ENCODE measurements at places on chromosomes 13 and 19.

DNA sequence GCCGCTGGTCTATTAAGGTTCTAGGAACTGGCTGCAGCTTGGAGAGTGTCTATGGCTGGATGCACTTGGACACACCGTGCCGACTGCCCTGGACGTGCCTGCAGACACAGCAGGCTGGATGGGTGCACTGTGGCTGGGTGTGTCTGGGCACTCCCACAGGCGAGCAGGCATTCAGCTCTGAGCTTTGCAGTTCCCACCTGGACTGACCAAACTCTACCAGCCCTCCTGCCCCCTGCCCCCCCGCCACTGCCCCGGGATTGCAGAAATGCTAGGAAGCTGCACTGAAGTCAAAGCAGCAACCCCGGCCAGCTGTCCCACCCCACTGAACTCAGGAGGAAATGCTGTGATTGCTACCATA, 7.0 kb upstream of the LRP3 start:
- DNase-seq: no peak

DNA sequence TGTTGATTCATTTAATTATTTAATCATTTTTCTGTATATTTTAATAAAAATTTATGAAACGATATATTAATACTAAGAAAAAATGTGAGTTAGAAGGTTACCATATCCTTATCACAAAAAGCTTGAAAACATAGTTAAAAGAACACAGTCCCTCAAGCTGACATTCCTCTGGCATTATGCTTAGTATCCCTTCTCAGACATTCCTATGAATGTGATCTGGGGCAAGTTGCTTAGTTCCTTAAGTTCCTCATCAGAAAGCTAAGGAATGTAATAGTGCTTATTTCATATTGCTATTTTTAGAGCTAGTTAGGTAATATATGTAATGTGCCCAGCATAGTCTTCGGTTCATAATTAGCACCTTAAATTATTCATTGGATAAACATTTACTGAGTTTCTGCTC, 122.8 kb downstream of the MTUS2 start:
- DNase-seq: no peak

- DNase-seq: no peak
Measured at GRCh38 chr19:17286263-17286662, 4.6 kb downstream of the ANKLE1 start.

DNA sequence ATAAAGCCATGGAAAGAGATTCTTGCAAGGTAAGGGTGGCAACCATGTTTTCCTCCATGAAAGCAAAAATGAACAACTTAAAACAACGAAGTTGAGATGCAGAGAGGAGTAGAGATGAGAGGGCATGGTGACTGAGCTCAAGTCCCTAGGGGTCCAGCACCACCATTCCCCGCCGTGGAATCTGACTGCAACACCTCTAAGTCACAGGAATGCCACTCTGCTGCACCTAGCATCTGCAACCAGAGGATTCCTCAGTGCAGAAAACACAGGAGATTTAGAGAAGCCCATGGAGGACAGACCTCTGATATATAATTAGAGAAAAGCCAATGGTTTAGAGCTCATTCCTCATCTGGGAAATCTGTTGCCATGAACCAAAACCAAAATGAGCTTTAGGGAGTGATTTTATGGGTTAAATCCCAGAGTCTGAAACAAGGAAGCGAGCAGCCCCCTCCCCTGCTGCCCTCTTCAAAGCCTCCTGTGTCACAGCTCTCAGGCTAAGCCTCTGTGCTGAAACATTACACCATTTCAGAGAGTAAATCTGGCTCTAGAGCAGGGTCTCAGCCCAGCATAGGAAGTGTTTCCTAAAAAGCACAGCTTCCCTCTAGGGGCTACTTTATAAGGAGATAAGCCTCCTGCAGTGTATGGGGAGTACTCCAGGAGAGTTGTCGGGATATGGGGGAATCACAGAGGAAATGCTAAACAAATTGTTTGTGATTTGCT, 1043.6 kb downstream of the UQCRFS1 start:
- no peak for DNase-seq
